ENCODE measurements at places on chromosomes 6 and 20. TPM values are rescaled to one million over a fixed set of nuclear protein-coding genes. Genes with fewer than 3 reads are reported as not detected.

GRCh38 chr6:122322824-122323223 lies 76.6 kb upstream of the HSF2 start:
- no peak for DNase-seq

DNA sequence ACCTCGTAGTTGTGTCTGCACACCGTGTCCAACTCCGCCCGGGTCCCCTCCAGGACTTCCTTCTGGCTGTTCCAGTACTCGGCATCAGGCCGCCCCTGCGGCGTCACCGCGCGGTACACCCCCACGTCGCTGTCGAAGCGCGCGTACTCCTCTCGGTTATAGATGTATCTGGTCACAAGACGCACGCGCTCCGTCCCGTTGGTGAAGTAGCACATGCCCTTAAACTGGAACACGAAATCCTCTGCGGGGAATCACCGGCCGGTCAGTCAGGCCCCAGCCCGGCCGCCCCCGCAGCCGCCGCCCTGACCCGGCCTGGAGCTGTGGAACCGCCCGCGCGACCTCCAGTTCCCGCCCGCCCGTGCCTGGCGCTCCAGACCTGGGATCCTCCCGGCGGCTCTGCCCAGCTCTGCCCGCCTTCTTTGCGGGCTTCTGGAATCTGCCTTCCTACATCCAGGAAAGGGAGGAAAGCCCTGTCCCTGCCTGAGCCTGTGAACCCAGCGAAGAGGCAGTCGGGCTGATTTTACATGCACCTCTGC lies 1.6 kb downstream of the HLA-DQB1 start:
- DNase-seq, result peak; percentile 34

Gene MCCD1
- total RNA-seq, result not detected

Gene ACSS1
- total RNA-seq, result 12.7 TPM

Gene NR2E1
- total RNA-seq, result not detected
